Neural crest cell (in vitro differentiated cells): ENCODE measurements at places on chromosomes 2 and 18. TPM values are rescaled to one million over a fixed set of nuclear protein-coding genes. Genes with fewer than 3 reads are reported as not detected.

GRCh38 chr2:236844711-236845110 is 241.0 kb upstream of the COPS8 start:
- DNase-seq: no peak

DNA sequence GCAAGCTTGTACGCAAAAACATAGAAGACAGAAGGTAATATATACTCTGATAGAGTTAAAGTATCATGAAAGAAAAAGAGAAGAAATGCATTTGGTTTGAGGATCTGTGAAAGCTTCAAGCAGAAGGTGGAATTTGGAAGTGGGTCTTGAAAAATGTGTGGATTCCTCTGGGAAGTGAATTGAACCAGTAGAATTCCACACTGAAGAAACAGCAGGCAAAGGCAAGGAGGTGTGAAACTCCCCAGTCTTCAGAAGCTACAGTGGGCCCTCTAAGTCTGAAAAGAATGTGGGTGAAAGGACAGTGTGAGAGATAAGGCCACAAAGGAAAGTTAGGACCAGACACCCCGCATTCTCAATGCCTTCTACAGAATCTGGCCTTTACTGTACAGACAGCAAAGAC is 25.6 kb downstream of the COBLL1 start:
- DNase-seq: no peak

GRCh38 chr2:159904959-159905305 is 106.9 kb upstream of the CD302 start:
- DNase-seq: no peak

- DNase-seq: no peak
Measured at GRCh38 chr2:234344012-234344411, 152.9 kb downstream of the ARL4C start.

DNA sequence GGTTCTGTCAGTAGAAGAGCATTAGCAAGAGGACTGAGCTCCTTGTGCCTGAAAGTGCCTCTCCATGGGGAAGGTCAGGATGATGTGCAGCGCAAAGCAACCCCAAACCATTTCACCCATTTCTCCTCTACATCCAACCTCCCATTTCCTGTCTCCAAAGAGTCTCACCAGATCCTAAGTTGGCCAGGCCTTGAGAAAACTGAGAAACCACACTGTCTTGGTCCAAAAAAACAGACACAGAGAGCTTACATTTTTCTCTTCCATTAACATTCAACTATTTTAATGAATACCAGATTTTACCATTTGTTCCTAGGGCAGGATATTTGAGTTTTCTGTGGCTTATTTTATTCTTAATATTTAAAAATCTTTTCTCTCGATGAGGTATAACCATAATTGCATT is 195.0 kb downstream of the EPHA4 start:
- no peak for DNase-seq

DNA sequence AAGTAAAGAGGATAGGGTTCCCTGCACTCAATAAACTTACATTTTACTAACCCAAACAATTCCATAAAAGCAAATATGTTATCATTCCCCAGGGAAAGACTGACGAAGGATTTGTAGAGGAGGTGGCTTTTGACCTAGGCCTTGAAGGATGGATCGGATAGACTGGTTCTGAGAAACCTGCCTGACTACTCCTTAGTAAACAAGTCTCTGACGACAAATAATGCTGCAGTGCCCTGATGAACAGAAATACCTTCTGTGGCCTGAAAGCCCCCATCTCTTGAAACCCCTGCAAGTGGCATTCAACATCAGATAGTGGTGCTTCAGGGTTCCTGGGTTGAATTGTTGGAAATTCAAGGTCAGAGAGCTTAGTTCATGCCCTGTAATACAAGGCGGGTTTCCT is 19.2 kb downstream of the PRKCE start:
- no peak for DNase-seq

GRCh38 chr2:58900246-58901027 is 659.3 kb upstream of the FANCL start:
- DNase-seq: no peak

GRCh38 chr2:85441864-85442263 is 23.4 kb downstream of the SH2D6 start:
- no peak for DNase-seq

GRCh38 chr18:1914489-1914888 is 656.8 kb downstream of the METTL4 start:
- DNase-seq: no peak

The KYNU gene
- total RNA-seq: 0.14 and 0.26 TPM in 2 replicates

The UGT1A5 gene
- not detected in 2 replicates for total RNA-seq

The GALNT13 gene
- total RNA-seq: 6.9 and 7.4 TPM in 2 replicates

The NGEF gene
- total RNA-seq: 0.96 and 1.5 TPM in 2 replicates

The SLC9A2 gene
- total RNA-seq: 0.09 TPM in 1 of 2 replicates, not detected in the other

The ICOS gene
- not detected in 2 replicates for total RNA-seq

The KIF1A gene
- 90.9 and 91.3 TPM in 2 replicates for total RNA-seq
